NCI-H82 (cell line): ENCODE measurements at places on chromosomes 1 and 21.
A peak's percentile ranks its signal among the peaks of the same experiment; 100 is the strongest.

GRCh38 chr1:47184822-47185677 lies 4.8 kb downstream of the PDZK1IP1 start:
- DNase-seq = no peak

- no peak for DNase-seq
These were observed 23.6 kb upstream of the DNM3 start for GRCh38 chr1:171817511-171818265.

GRCh38 chr1:156379420-156380165 lies 10.6 kb downstream of the RHBG start:
- peak; percentile 68 for DNase-seq

- no peak for DNase-seq
These were observed 505.2 kb downstream of the PLPP3 start for GRCh38 chr1:56074007-56074651.

DNA sequence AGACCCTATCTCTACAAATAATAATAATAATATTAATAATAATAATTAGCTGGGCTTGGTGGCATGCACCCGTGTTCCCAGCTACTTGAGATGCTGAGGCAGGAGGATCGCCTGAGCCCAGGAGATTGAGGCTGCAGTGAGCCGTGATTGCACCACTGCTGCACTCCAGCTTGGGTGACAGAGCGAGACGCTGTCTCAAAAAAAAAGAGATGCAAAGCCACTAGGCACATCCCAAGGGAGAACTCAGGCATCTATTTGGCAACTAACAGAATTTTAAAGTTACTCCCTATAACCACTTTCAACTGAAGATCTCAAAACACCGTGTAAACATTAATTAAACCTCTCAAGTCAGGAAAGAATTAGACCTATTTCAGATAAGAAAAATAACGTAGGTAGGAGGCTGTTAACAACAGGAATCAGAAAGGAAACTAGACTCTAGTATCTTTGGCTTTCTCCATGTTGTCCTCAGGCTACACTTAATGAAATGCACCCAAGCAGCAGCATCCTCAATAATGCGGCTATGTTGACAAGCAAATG lies 3.7 kb downstream of the RNF19B start:
- DNase-seq = no peak
